ENCODE measurements at places on chromosomes 1 and 21.

DNA sequence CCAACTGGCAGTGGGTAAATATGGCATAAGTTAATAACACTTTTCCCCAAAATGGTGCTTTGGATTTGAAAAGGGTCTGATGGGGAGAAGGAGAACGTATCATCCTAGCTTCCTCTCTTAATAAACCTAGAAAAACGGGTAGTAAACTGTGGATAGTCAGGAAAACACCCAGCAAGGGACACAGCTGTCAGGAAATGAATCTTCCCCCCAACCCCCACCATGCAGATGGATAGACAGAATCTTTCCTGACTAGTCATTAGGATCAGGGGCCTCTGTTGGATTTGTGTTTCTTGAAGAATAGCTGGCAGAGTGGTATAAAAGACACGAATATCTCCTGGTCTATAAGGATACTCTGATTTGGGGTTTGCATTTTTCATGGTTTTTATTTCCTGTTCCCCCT lies 22.5 kb upstream of the LAX1 start:
- no peak for DNase-seq

- DNase-seq: no peak
Measured at GRCh38 chr1:94989398-94989797, 62.5 kb upstream of the CNN3 start.

DNA sequence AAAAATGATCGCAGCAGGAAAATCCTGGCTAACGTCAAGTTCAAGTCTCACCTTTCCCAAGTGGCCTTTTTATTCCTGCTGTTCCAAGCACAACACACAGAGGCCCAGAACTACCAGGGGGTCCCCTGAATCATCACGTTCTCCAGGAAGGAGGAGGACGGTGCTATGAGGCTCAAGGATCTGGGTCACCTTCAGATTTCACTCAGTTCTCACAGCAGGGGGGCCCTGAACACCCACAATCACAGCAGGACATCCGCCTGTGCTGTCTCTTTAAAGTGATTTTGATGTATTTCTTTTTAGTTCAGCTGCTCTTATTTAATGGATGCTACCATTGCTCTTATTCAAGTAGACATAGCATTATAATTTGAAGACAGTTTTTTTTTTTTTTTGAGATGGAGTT lies 173.4 kb downstream of the HUNK start:
- no peak for DNase-seq

DNA sequence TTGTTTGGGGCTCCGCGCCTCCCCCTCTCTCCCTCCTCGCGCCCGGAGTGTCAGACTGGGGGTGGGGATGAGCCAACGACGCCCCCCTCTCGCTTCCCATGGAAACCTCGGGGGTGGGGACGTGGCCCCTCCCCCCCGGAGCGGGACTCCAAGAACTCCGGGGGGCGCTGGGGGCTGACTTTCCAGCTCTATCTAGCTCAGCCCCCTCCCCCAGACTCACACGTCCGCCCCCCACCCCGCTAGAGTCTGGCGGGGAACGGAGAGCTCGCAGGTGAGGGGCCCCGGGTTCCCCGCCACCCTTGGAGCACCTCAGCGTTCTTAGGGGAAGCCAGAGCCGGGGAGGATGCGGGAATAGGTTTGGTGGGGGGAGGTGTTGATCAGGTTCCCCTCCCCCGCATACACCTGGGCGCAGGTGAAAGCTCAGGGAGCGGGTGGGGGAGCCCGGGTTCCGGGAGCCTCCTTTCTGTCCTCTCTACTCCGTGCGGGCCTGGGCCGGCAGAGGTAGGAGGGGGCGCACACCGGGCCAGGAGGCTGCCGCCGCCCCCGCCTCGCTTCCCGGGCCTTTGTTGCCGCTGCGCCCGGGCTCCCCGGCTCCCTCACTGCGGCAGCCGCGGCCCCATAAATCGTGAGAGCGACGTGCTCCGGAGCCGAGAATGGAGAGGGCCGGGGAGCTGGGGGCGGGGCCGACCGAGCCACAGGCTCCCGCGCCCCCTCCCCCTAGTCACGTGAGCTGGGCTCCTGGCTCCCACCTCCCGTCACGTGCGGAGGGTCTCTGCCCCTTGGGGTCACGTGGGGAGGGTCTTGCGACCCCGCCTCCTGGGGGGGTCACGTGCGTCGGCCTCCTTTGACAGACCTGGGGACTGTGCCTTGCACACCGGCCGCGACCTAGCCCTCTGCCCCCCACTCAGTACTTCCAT lies 1.9 kb downstream of the EFNA3 start:
- DNase-seq: no peak

DNA sequence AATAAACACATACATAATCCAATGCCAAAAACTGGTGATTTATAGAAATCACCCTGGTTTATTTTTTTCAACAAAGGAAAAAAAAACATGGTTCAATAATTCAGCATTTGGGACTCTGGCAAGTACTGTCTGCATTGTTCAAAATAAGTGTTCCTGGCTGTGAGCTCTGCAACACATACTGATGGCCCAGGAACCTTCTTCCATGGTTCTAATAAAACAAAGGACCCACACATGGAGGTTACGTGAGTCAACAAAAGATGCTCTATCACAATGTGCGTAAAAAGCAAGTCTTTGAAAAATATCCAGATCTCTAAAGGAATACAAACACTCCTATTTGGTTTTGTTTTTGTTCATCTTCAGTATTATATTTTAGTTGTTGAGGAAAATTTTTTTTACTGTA lies 37.9 kb upstream of the C1orf198 start:
- no peak for DNase-seq

- DNase-seq: no peak
Measured at GRCh38 chr1:182574156-182574555, 14.9 kb downstream of the RNASEL start.

GRCh38 chr1:109824349-109825115 lies 60.8 kb upstream of the EPS8L3 start:
- DNase-seq: no peak
